ENCODE measurements at places on chromosomes 7 and 10.

DNA sequence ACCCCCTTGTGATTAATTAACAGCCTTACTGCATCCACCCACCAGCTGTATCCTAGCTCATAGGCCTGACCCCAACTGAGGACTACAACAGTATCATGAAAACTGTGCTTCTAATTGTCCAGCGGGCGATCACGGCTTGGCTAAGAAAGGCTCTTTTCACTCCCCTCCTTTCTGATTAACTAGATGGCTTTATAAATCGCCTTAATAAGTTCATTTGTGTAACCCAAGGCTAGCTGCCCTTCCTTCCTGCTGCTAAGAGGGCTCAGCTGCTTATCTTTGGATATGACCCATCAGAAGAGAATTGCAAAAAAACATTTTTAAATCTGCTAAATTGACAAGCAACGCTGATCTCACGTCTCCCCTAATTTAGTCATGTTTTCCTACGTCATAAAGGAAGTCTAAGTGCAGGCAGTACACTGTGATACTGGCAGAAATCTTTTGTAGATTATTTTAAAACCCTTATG lies 163.0 kb upstream of the LAMB4 start:
- DNase-seq = no peak

- DNase-seq = no peak
Measured at GRCh38 chr10:83555264-83555663, 584.0 kb upstream of the GHITM start.

DNA sequence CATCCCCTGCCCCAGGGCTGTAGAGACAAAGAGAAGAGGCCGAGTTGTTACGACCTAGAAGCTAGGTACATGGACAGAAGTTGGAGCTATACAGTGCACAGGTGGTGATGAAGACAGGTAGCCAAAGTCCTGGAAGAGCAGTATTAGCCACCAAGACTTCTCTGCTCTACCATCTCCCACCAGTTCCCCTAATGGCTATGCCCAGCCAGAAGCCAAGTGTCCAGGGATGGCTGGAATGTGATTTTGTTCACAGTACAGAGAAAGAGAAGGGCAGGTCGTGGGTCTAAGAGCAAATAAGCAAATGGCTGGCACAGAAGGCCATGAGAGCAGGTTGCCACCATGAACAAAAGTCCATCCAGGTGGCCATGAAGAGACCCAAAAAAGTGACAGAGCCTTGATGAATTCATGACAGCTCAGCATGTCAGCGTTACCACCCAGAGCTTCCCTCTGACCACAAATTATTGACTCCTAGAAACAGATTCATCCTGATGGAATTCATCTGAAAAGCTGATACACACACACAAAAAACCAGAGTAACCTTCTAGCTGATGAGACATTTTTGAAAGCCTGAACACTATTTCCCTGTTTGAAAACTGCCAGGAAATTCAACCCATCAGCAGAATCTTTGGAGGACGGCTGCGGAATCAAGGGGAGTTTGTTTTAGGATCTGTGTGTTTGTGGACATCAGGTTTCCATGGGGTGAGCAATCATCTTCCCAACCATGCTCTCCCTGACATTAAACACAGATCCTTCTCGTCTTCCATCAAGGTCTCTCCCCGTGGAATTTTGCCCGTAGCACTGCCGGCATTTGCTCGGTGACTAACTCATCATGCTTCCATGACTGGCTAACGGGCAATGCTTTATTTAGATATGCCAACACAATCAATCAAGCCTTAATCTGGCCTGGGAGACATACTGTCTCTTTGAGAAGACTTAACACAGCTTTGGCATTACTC lies 906.7 kb upstream of the AUTS2 start:
- DNase-seq = no peak

DNA sequence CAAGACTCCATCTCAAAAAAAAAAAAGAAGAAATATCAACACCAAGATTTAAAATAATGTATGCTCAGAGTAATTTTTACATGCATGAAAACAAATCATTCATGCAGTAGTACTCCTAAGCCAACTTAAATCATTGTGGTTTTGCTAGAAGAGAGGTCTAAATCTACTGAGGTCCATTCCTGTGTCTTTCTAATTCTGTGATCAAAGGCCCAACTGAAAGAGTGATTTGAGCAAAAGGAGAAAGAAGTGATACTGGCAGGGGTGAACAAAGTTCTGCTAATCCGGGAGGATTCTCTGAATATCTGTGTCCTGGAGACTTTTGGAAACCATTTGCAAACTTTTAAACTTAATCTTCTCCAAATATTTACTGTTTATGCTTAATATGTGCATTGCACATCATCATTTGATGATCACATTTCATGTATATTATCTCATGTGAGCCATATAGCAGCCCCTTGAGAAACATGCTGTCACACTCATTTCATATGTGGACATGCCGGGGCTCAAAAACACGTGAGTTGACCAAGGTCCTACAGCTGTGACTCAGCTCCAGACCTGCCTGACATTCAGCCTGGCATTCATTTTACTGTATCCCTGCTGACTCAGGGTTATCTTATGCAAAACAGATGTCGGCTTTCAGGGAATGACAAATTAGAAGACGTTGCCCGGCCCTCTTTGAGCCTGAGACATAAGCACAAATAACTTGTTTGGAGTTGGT lies 76.4 kb downstream of the FAM107B start:
- DNase-seq = no peak

- DNase-seq = no peak
Measured at GRCh38 chr10:83585686-83586085, 553.6 kb upstream of the GHITM start.
